MCF 10A (cell line): ENCODE measurements at places on chromosomes 16 and 17.

DNA sequence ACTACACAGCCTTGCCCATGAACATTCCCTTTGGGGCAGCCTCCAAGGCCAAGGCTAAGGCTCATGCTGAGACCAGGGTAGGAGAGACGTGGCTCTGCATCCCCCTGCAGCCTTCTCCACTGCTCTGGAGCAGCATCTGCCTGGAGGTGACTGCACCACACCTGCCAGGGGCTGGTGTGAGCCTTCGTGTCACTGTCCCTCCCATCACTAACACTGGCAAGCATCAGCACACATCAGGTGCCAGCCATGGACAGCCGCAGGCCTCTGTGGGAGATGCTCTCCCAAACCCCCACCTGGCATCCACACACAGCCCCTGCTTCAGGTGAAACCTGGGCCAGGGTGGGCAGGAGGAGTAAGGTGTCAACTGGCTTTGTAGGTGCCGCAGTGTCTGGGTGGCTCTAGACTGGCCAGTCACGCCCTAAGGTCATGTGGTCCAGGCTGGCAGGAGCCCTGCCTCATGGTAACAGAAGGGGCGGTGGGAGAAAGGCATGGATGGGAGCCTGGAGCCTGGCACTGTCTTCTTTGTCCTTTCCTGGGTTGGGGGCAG, 18.1 kb upstream of the MTSS2 start:
- no peak for DNase-seq

- DNase-seq = peak; percentile 74
These were observed 514 bp downstream of the UBFD1 start for GRCh38 chr16:23557779-23558702.

DNA sequence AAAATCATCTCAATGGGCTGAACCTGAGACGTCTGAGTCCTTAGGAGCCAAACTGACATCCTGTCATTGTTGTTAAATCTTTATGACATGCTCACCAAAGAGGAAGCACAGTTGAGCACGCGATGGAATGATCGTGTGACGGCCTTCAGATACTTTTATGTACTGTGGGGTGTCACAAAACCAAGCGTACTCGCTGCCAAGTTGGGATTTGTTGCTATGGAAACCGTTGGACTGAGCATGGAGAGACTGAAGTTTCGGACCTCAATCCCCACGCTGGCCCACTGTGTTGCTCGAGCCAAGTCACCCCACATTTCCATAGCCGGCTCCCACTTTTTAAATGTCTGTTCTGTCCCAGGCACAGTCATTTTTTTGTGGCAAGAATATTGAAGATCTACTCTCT, 222.8 kb upstream of the SDK2 start:
- DNase-seq = no peak

DNA sequence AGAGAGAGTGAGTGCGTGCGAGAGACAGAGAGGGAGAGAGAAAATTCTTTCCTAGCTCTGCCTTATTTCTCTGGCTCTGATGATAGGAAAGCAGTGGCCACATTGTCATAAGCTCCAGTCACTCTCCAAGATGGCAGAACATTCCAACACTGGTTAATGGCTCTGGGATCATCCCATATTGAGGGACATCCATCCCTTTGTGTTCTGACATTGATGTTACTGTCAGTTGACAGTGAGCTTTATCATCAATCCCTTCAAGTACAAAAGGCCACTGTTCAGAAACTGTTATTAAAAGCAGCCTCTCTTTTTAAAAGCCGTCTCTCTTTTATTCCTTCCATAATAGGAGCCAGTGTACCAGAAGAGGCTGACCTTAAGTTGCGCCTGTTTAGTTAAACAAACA, 1084.9 kb upstream of the RBFOX1 start:
- no peak for DNase-seq

- DNase-seq = no peak
These were observed 43.8 kb downstream of the C16orf82 start for GRCh38 chr16:27110524-27110896.

GRCh38 chr17:72143245-72143644, 22.4 kb downstream of the SOX9 start:
- DNase-seq = no peak

GRCh38 chr16:85145734-85146531, 33.7 kb upstream of the CIBAR2 start:
- DNase-seq = no peak

DNA sequence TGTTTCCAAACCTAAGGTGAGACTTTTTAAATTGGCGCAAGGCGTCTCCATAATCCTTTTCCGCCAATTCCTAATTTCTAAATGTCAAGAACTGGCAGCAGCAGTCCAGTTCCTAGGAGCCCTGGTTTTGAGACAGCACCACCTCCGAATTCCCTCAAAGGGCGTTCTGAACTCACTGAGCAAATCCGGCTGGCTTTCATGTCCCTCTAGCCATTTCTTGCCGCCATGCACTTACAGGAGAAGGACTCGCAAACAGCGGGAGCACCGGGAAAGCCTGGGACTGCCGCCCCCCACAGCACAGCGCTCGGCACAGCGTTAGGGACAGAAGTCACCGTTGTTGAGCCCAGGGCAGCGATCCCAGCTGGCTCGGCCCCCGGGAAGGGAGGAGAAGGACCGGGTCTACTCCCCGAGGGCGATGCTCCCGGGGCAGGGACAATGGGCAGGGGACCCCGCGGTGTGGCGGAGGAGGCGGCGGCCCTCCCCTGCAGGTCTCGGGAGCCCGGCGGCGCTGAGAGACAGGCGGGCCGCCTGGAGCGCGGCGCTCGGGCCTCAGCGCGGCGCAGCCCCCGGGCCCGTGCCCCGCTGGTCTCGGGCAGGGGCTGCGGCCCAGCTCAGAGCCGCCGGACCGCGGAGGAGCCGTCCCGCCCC, 545 bp downstream of the ARHGAP17 start:
- peak; percentile 49 for DNase-seq

DNA sequence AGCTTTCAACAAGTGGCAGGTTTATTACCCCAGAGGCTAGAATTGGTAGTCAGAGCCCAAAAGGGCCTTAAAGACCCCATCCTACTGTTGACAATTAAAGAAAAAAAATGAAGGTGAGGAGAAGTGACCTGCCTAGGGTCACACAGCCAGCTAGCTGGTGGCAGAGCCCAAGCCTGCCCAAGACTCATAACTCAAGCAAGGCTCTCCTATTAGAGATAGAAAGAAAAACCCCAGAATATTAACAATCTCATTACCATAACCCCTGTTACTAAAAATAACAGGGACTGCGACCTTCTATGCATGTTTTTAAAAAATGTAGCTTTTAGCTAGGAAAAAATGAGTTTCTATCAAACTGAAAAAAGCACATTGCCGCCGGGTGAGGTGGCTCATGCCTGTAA, 14.0 kb downstream of the HSPB9 start:
- DNase-seq = no peak

- DNase-seq = peak; percentile 40
These were observed 752 bp downstream of the EXOSC6 start for GRCh38 chr16:70250748-70251628.
